ENCODE measurements at places on chromosomes 12 and 14. TPM values are rescaled to one million over a fixed set of nuclear protein-coding genes. Genes with fewer than 3 reads are reported as not detected.

The LALBA gene
- not detected for total RNA-seq

DNA sequence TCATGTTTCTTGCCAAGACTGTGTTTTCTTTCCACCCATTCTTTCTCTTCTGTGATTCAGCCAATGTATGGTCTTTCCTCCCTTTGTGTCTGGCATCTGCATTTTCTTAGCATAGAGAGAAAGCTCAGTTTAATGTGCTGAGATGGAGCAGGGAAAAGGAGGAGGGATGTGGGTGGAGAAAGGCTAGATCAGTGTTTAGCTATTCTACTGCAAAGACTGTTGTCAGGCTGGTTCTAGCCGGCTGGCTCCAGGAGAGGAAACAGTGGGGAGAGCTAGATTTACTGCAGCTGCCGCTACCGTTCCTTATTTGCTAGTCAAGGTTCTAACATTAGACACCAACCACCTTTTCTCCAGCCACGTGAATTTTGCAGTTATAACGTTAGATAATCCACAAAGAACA, 5.2 kb upstream of the RIMKLB start:
- peak; percentile 71 for DNase-seq
- no peaks in the 10 kb centered on the region for H3K27me3 ChIP-seq
- no peak overlapping the region for H3K27ac ChIP-seq
- no peak overlapping the region for H3K4me3 ChIP-seq
- no peaks in the 10 kb centered on the region for H3K36me3 ChIP-seq

DNA sequence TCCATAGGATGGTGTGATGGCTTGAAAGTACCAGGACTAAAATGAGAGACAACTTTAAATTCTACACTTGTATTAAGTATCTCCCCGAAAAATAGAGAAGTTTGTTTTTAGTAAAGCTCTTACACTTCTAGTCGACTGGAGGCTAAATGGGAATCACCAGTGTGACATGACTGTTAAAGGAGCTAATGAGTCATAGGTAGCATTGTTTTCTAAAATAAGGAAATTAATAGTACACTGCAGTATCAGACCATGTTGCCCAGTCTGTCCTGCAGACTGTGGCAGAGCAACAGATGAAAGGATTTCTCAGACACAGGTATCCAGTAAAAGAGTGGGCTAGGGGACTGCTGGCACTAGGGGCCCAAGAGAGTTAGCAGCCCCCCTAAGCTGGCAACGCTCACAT, 140.1 kb downstream of the TMEM117 start:
- H3K27me3 ChIP-seq: no peaks in the 10 kb centered on the region
- H3K36me3 ChIP-seq: no peaks in the 10 kb centered on the region
- H3K4me1 ChIP-seq: no peaks in the 10 kb centered on the region
- H3K4me3 ChIP-seq: no peak overlapping the region
- no peak overlapping the region for H3K27ac ChIP-seq

DNA sequence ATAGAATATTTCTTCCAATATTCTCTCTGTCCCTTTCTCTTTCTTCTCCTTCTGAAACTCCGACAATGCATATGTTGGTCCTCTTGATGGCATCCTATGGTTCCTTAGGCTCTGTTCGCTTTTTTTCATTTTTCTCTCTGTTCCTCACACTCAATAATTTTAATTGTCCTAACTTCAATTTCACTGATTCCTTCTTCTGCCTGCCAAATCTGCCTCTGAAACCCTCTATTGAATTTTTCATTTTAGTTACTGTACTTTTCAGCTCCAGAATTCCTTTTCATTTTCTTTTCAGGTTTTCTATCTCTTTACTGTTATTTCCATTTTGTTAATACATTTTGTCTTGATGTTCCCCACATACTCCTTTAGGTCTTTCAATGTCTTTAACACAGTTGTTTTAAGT, 67.0 kb upstream of the TTC7B start:
- no peak overlapping the region for H3K27ac ChIP-seq
- DNase-seq: no peak
- no peaks in the 10 kb centered on the region for H3K4me1 ChIP-seq
- no peaks in the 10 kb centered on the region for H3K36me3 ChIP-seq
- H3K27me3 ChIP-seq: no peaks in the 10 kb centered on the region

- H3K36me3 ChIP-seq: no peaks in the 10 kb centered on the region
- no peak overlapping the region for H3K4me3 ChIP-seq
- no peaks in the 10 kb centered on the region for H3K4me1 ChIP-seq
These were observed 5.7 kb upstream of the SLC35F4 start for GRCh38 chr14:57871459-57872080.
